Effector CD4-positive, alpha-beta T cell (primary cell): ENCODE measurements at places on chromosomes 3 and 15.

GRCh38 chr15:85582131-85583079, 202.0 kb downstream of the AKAP13 start:
- peak; percentile 57 for DNase-seq

GRCh38 chr15:31488437-31489204, 162.0 kb downstream of the KLF13 start:
- no peak for DNase-seq

DNA sequence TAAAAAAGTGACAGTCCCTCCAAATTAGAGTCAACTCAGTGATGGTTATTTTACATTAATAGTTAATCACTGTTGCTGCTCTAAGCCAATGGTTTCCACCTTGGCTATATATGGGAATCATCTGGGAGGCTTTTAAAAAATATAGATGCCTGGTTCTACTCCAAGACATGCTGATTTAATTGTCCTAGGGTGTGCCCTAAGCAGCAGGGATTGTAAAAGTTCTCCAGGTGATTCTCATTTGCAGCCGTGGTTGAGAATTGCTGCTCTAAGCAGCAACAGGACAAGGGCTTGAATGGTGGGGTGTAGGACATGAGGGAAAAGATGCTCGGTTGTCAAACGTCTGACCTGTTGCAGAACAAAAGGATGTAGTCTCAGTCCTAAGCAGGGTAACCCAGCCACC, 405.1 kb upstream of the MCTP2 start:
- no peak for DNase-seq

GRCh38 chr3:127103080-127103479, 89.9 kb upstream of the PRR23E start:
- DNase-seq: no peak

- no peak for DNase-seq
Observed at GRCh38 chr3:79369306-79369705, 398.5 kb downstream of the ROBO1 start.

DNA sequence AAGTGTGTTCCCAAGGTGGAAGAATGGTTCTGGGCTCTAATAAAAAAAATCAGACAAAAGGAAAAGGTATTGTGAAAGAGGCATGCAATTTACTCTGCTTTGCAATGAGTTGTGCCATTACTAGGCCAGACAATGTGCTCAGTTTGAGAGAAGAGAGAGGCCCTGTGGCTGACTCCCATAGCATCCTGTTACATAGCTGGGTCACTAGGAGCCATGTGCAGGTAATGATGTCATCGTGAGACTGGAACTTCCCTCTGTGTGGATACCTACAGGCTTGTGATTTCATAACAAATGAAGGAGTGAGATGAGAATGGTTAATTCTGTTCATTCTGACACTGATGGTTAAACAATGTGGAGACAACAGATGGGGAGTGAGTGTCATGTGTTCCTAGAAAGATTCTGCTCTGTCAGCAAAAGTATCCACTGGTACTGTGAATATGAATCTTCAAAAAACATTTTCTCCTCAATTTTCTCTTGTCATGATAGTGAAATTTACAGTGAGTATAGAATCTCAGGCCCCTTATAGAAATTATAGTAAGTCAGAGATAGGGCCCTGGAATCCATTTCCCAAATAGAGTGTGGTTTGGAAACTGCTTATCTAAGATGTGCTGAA, 648.7 kb upstream of the DPPA4 start:
- DNase-seq: no peak

DNA sequence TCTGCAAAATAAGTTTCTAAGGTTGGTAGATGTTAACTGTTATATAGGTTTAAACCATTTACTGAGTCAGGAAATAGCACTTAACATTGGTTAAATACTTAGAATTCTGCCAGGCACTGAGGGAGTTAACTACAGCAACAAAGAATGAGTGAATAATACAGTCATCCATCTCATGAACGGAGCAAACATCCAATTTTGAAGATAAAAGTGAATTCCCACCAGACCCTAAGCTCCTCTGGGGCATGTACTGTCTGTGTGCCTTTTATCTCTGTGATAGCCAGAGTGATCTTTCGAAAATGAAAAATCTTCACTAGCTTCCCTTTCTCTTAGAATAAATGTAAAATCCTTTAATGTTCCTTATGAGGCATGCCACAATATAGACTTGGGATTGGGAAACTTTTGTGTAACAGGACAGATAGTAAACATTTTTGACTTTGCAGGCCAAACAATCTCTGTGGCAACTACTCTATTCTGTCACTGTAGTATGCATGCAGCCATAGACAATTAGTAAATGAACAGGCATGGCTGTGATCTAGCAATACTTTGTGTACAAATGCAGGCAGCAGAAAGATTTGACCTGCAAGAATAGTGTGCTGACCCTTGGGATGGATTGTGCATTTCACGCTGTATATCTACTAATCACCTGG, 294.5 kb upstream of the LMCD1 start:
- no peak for DNase-seq

- no peak for DNase-seq
Observed at GRCh38 chr15:77693576-77693975, 60.9 kb upstream of the LINGO1 start.

- DNase-seq: no peak
Observed at GRCh38 chr3:60047426-60048200, 997.8 kb upstream of the CFAP20DC start.

DNA sequence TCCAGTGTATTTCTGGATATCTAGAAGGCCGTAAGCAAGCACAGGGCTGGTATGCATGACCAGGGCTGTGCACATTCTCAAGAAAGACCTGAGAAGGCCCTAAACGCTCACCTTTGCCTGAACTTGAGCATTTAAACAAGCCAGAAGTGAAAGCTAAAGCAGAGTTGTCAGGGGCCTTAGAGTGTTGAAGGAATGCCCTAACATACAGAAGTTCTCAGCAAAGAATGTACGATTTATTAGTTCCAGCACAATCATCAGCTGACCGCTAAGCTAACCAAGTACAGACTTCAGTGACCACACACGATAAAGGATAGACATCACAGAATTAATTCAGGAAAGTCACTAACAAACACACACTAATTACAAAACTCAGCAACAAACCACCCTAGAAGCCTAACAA, 8.7 kb downstream of the HLTF start:
- DNase-seq: no peak
